ENCODE measurements at places on chromosomes 1 and 21.

DNA sequence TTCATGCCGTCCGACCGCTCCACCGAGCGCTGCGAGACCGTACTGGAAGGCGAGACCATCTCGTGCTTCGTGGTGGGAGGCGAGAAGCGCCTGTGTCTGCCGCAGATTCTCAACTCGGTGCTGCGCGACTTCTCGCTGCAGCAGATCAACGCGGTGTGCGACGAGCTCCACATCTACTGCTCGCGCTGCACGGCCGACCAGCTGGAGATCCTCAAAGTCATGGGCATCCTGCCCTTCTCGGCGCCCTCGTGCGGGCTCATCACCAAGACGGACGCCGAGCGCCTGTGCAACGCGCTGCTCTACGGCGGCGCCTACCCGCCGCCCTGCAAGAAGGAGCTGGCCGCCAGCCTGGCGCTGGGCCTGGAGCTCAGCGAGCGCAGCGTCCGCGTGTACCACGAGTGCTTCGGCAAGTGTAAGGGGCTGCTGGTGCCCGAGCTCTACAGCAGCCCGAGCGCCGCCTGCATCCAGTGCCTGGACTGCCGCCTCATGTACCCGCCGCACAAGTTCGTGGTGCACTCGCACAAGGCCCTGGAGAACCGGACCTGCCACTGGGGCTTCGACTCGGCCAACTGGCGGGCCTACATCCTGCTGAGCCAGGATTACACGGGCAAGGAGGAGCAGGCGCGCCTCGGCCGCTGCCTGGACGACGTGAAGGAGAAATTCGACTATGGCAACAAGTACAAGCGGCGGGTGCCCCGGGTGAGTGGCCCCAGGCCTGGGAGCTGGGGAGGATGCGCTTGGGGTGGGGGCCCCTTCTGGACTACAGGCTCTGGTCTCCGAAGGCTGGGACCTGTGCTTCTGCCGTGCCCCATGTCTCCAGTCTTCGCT, 1.1 kb downstream of the SKI start:
- DNase-seq, result peak; percentile 47

- no peak for DNase-seq
Observed at GRCh38 chr1:111732718-111733117, 6.5 kb downstream of the INKA2 start.

DNA sequence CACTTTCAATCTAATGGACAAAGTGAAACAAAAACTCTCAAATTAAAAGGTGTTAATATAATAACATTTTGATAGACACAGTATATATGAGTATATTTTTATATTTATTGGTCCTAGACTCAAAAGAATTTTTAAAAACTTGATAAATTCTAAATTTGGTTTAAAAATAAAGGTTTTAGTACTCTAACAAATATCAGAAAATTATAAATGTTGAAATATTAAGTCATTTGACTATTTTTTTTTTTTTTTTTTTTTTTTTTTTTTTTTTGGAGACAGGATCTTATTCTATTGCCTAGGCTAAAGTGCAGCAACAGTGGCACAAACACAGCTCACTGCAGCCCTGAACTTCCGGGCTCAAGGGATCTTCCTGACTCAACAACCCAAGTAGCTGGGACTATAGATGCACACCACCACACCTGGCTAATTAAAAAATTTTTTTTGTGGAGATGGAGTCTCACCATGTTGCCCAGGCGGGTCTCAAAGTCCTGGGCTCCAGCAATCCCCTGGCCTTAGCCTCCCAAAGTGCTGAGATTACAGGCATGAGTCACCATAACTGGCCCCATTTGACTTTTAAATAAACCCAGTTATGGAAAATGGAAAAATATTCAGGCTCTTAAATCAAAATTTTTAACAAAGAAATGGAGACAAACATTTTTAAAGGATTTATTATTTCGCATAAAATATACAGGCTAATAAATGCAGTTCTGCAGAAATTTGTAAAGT, 60.8 kb upstream of the RBM34 start:
- no peak for DNase-seq

DNA sequence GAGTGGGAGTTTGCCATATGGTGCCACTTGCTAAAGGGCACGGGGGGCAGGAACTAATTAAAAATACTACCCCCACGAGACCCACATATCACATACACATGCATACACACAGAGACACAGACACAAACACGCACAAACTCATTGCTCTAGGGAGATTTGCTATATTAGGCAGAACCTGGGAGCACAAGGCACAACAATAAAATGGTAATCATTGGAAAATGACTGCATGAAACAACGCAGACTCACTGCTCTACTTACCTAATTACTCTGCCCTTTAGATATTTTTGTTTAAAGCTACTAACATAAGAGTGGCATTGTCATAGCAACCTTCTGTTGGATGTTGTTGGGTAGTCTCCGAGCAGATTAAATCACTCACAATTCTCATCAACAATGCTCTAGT, 20.3 kb upstream of the RGS4 start:
- DNase-seq, result no peak

GRCh38 chr1:234217316-234217840, 155.9 kb upstream of the COA6 start:
- DNase-seq, result no peak

- no peak for DNase-seq
Observed at GRCh38 chr1:168734271-168734670, 5.3 kb upstream of the DPT start.

GRCh38 chr1:231643071-231643934, 16.7 kb downstream of the DISC1 start:
- peak; percentile 91 for DNase-seq

GRCh38 chr1:247376659-247377058, 39.3 kb upstream of the NLRP3 start:
- DNase-seq, result no peak

GRCh38 chr1:203504400-203505250, 10.7 kb downstream of the OPTC start:
- DNase-seq, result peak; percentile 84

DNA sequence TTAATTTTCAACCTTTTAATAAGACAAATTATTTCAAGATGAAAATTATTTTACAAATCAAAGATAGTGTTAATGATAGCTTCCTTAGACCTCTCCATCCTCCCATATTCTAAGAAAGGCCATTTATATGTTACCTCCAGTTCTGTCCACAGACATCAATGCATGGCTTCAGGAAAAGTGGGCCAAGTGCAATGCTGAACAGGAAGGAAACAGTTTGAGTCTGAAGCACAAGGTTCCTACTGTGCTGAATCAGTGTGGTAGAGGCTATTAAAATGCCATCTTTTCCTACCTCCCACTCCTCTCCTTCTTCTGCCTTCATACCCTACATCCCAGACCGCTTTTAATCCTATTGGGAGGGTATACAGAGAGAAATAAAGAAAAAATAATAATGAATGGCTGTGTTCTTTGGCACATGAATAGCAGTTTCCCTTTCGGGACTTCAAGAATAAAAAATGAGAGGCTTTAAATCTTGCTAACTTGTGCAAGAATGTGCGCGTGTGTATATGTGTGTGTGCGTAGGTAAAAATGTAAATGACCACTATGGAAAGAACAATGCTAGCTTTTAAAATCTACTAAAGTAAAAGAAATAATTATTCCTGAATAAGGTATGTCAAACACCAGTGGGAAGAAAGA, 62.6 kb upstream of the C1orf105 start:
- DNase-seq, result no peak

DNA sequence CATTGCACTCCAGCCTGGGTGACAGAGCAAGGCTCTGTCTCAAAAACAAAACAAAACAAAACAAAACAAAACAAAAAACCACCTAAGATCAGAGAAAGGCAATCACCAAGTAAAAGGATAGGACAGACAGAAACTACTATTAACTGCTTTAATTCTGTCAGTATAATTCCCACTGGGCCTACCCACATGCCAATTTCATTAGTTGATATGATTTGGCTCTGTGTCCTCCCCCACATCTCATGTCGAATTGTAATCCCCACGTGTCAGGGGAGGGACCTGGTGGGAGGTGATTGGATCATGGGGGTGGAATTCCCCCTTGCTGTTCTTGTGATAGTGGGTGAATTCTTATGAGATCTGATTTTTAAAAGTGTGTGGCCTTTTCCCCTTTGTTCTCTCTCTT, 27.2 kb upstream of the CAPZB start:
- no peak for DNase-seq

DNA sequence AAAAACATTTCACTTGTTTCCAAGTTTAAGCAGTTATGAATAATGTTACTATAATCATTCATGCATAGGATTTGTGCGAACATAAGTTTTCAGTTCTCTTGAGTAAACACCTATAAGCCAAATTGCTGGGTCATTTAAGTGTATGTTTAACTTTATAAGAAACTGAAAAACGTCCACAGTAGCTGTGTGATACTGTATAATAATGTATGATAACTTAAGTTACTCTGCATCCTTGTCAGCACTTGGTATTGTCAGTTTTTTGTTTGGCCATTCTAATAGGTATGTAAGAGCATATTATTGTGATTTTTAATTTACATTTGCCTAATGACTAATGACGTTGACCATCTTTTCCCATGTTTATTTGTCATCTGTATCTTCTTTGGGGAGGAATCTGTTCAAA, 14.4 kb upstream of the SLC35A3 start:
- DNase-seq, result no peak

- DNase-seq, result no peak
Observed at GRCh38 chr1:7570311-7570710, 200.8 kb upstream of the VAMP3 start.

- DNase-seq, result no peak
Observed at GRCh38 chr1:87766737-87767136, 438.1 kb downstream of the LMO4 start.

GRCh38 chr21:29164323-29164942, 34.0 kb downstream of the MAP3K7CL start:
- DNase-seq, result peak; percentile 11

GRCh38 chr1:229266832-229267500, 3.9 kb upstream of the RAB4A start:
- no peak for DNase-seq

- no peak for DNase-seq
Observed at GRCh38 chr1:4307911-4308545, 346.4 kb upstream of the AJAP1 start.

DNA sequence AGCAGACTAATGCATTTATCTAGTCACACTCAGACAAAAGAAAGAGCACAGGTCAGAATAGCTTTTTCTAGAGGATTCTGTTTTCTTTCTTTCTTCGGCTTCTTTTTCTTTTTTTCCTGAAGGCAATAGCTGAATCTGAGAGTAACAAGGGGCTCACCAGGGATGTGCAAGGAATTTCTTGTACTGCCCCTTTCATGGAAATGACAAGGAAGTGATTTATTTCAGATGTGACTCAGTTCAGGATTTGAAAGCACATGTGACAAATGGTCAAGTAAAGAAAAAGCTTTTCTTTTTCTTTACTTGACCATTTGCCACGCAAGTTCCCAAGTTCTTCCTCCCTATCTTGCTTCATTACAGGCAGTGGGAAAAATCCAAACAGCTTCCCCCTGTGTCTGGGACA, 202.0 kb downstream of the GABPA start:
- DNase-seq, result no peak

GRCh38 chr1:230323686-230324085, 102.4 kb downstream of the PGBD5 start:
- no peak for DNase-seq

DNA sequence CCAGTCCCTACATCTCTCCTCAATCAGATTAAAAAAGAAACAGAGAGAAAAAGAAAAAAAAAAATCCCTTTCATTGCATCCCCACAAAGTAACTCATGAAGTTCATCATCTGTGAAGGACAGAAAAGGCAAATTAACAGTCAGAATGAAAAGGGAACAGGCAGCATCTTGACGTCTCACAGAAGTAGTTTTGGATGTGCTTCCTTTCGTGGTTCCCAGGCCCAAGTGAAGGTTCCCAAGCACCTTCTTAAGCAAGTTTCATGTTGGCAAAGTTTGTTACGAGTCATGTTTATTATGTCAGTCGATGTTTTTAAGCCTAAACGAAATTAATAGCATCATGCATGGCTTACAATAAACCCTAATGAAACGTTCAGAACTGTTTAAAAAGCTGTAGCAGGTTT, 475.2 kb downstream of the SETD4 start:
- no peak for DNase-seq

DNA sequence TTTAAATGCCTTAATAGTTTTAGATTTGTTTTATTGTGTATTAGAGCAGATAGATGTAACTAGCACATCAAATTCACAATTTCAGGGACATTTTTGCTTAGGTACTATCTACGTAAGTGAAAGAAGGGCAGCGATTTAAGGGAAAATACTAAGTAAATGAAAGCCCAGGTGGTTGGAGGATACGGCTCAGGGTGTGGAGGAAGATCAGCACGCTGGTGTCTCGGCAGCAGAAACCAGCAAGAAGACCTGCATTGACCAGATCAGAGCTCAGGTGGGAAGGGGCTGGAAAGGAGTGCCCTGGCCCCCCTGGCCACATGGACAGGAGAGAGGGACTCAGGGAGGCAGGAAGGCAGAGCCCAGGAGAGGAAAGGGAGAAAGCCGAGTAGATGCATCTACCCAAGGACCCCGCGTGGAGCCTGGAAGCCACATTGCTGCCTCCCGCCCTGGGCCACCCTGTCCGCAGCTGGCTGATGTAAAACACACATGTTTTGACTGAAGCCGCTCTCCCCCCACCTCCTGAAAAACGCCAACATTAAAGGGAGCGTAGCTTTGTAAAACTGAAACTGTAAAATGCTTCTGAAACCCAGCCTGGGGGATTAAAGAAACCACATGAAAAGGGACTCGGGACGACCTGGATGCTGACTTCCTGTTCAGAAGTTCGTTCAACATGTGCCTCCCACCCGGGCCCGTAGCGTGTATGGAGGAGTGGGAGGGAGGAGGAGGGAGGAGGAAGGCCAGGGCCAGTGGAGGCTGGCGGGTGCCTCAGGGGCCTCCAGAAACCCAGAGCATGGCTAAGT, 72.6 kb upstream of the TARDBP start:
- no peak for DNase-seq

DNA sequence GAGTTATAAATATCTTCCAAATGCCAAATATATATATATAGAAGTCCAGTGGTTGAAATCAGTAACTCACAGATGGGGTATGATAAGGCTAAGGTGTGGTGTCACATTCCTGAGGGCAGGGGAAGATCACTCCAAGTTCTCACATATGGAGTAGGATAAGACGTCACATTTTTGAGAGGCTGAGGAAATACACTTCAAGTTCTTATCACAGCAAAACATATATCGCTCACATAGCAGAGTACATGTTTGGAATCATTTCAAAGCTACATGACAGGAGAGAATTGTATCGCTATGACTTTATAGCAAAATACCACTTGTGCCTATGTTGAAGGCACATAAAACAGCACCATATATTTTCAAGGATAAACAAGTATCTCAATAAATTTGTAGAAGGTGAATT, 55.1 kb downstream of the RBM11 start:
- DNase-seq, result no peak

- DNase-seq, result no peak
Observed at GRCh38 chr1:14915356-14916054, 238.0 kb upstream of the TMEM51 start.

- DNase-seq, result no peak
Observed at GRCh38 chr1:25836695-25837094, 16.9 kb downstream of the MTFR1L start.

- peak; percentile 39 for DNase-seq
Observed at GRCh38 chr1:204746838-204747442, 61.4 kb upstream of the LRRN2 start.

- no peak for DNase-seq
Observed at GRCh38 chr1:197838836-197839235, 63.6 kb upstream of the DENND1B start.

GRCh38 chr1:216888731-216889130, 165.5 kb upstream of the ESRRG start:
- no peak for DNase-seq
